ENCODE measurements at places on chromosomes 13 and 19.

DNA sequence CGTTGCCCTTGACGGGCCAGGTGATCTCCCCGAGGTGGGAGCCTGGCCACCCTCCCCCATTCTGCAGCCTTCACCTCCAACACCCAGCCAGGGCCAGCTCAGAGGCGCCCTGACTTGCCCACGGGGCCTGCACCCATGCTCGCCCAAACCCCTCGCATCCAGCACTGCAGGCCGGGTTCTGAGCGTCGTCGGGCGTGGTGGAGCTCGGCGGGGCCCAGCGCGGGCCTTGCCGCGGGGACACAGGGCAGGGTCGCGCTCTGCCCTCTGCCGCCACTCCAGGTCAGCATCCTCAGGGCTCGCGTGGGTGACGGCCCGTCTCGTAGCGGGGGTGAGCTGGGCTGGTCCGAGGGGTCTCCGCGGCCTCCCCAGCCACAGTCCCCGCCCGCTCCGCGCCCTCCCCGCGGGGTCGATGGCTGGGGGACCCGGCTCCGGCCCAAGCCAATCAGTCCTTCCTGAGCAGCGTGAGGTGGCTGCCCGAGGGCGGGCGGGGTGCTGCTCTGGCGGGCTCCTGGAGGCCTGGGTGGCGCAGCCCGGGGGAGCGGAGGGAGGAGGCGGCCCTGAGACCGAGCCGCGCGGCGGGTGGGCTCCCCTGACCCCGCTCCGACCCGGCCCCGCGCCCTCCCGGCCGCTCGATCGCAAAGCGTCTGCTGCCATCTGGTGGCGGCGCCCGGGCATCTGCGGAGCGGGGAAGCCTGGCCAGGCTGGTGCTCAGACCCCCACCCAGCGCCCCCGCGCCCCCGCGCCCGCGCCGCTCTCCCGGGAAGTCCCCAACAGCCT lies 61.4 kb downstream of the CCNE1 start:
- H3K27ac ChIP-seq: no peak overlapping the region
- peaks cover 9% of the 10 kb centered on the region for H3K4me1 ChIP-seq
- H3K36me3 ChIP-seq: no peaks in the 10 kb centered on the region
- H3K27me3 ChIP-seq: peaks cover 18% of the 10 kb centered on the region

GRCh38 chr19:4977299-4978174 lies 8.6 kb downstream of the KDM4B start:
- peaks cover 6% of the 10 kb centered on the region for H3K4me1 ChIP-seq
- peaks cover 2% of the 10 kb centered on the region for H3K36me3 ChIP-seq
- DNase-seq: no peak
- no peak overlapping the region for H3K4me3 ChIP-seq

- H3K4me3 ChIP-seq: no peak overlapping the region
- no peak overlapping the region for H3K27ac ChIP-seq
- no peaks in the 10 kb centered on the region for H3K36me3 ChIP-seq
- no peak for DNase-seq
Observed at GRCh38 chr13:23631311-23632047, 61.3 kb downstream of the TNFRSF19 start.

GRCh38 chr13:96036515-96036914 lies 16.7 kb downstream of the UGGT2 start:
- H3K27me3 ChIP-seq: no peaks in the 10 kb centered on the region
- no peaks in the 10 kb centered on the region for H3K4me1 ChIP-seq
- no peaks in the 10 kb centered on the region for H3K36me3 ChIP-seq
- no peak overlapping the region for H3K4me3 ChIP-seq
- H3K27ac ChIP-seq: no peak overlapping the region
- no peak for DNase-seq

DNA sequence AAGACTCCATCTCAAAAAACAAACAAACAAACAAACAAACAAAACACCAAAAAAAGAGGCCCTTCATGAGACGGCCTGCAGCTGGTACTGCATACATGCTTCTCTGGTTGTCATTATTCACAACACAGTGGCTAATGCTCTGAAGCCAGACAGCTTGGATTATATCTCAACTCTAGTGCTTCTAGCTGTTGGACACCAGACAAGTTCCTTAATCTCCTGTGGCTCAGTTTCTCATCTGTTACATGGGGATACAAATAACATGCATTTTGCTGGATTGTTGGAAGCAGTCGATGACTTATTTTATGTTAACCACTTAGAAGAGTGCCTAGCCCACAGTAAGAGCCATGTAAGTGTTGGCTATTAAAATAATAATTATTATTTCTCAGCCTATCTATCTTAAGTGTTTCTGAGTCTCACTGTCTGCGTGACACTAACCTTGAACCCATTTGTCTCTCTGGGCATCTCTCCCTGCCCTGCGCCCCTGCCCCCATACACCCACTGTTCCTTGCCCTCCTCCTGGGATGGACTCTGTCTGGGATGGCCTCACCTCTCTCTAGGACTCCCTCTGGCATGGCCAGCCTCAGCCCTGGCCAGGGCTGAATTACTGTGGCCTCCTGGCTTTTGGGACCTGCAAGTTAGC lies 3.1 kb upstream of the JUNB start:
- peak overlapping the region; percentile 94 for H3K4me3 ChIP-seq
- peaks cover 10% of the 10 kb centered on the region for H3K4me1 ChIP-seq
- peaks cover 20% of the 10 kb centered on the region for H3K36me3 ChIP-seq
- no peaks in the 10 kb centered on the region for H3K27me3 ChIP-seq
- H3K27ac ChIP-seq: peak overlapping the region; percentile 96

GRCh38 chr13:44649104-44649428 lies 72.9 kb upstream of the TSC22D1 start:
- no peaks in the 10 kb centered on the region for H3K36me3 ChIP-seq
- peaks cover 16% of the 10 kb centered on the region for H3K4me1 ChIP-seq
- peak; percentile 65 for DNase-seq
- no peak overlapping the region for H3K27ac ChIP-seq

DNA sequence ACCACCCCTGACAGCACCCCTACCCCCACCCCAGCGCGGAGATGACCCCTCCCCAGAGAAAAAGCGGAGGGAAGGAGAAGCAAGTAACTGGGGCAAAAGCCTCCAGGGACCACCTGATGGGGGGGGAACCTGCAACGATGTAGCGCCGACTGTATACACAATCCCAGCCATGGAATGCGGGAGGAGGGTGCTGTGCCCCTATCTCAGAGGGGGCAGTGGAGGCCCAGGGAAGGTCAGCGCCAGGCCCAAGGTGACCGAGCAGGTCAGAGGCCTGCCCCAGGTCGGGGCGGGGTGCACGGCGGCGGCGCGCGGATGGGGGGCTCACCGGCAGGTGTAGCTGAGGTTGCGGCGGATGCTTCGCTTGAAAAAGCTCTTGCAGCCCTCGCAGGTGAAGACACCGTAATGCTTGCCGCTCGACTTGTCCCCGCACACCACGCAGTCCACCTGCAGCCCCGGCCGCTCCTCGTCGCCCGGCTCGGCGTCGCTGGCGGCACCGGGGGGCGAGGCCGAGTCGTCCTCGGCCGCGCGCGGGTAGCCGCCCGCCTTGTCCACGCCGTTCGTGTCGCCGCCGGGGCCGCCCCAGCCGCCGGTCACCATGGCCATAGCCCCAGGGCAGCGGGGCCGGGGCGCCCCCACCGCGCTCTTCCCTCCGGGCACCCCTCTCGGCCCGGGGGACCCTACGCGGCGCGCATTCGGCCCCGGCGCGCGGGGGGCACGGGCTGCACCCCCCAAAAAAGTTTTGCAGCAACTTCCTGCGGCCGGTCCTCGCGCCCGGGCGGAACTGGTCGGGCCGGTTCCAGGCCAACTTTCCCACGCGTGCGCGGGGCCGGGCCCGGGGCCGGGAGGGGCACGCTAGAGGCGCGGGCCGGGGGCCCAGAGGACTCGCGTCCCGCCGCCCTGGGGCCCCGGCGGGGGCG lies 843 bp downstream of the NR2F6 start:
- no peaks in the 10 kb centered on the region for H3K27me3 ChIP-seq
- H3K27ac ChIP-seq: no peak overlapping the region
- H3K36me3 ChIP-seq: no peaks in the 10 kb centered on the region
- peaks cover 9% of the 10 kb centered on the region for H3K4me1 ChIP-seq

Data from activated CD4-positive, alpha-beta memory T cell treated with anti-CD3 and anti-CD28 coated beads for 36 hours (primary cell).